M059J (cell line): ENCODE measurements at places on chromosomes 13 and 19.
A peak's percentile ranks its signal among the peaks of the same experiment; 100 is the strongest.

DNA sequence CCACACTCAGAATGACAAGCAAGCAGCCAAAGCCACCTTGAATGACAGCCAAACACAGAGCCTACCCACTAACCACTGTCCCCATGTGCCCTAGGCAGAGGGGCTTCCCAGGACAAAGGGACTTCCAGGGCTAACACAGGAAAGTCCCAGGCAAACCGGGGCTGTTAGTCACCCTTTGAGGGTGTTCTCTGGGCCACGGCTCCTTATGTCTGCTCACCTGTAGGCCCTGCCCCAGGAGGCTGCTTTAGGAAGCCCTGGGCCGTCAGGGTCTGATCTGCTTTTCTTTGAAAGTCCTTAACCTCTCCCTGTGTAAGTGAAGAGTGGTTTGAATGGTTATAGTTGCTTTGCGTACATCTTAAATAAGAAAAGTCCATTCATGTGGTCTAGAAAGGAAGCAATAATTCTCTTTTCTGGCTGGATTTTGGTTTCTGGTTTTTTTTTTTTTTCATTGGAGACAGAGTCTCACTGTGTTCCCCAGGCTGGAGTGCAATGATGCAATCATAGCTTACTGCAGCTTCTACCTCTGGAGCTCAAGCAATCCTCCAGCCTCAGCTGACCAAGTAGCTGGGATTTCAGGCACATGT, 161.4 kb downstream of the EFNB2 start:
- DNase-seq: peak; percentile 67

GRCh38 chr19:3124630-3125029, 11.2 kb upstream of the GNA15 start:
- DNase-seq: no peak

DNA sequence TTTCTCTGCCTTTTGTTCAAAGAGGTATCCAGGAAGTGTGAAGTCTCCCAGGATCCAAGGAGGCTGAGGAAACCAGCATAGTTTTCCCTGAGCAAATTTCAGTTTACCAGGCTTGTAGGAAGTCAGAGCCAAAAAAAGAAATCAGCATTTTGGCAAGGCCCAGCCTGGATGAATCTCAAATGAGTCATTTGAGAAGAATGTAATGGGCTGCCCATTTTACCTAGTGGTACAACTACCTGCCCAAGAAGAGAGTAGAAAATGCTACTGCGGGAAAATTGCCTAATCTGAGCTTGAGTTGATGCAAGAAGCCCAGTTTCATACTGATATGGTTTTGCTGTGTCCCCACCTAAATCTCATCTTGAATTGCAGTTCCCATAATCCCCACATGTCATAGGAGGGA, 284.1 kb upstream of the ZNF507 start:
- DNase-seq: peak; percentile 2

DNA sequence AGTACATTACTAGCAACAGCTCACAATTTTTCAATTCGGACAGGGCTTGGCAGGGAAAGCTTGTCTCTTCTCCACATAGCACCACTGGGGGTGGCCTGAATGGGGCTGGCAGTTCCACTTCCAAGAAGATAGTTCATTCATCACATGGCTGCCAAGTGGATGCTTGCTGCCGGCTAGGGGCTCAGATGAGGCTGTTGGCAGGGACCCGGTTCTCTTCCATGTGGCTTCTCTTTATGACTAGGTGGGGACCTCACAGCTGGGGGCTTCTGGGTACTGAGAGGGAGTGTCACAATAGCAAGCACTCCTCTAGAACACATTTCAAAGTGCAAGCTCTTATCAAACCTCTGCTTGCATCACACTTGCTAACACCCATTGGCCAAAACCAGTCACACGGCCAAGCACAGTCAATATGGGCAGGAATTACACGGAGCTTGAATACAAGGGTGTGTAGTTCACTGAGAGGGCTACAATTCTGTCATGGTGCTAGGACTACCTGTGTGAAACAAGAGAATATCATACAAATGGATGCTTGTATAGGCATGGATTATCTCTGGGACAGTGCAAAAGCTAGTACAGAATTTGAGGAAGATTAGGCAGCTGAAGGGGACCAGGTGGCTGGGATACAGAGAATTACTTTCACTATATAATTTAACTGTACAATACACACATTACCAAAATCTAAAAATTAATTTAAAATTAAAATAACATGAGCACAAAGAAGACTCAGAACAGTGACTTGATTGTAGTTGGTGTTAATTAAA, 32.3 kb downstream of the ATP7B start:
- no peak for DNase-seq

DNA sequence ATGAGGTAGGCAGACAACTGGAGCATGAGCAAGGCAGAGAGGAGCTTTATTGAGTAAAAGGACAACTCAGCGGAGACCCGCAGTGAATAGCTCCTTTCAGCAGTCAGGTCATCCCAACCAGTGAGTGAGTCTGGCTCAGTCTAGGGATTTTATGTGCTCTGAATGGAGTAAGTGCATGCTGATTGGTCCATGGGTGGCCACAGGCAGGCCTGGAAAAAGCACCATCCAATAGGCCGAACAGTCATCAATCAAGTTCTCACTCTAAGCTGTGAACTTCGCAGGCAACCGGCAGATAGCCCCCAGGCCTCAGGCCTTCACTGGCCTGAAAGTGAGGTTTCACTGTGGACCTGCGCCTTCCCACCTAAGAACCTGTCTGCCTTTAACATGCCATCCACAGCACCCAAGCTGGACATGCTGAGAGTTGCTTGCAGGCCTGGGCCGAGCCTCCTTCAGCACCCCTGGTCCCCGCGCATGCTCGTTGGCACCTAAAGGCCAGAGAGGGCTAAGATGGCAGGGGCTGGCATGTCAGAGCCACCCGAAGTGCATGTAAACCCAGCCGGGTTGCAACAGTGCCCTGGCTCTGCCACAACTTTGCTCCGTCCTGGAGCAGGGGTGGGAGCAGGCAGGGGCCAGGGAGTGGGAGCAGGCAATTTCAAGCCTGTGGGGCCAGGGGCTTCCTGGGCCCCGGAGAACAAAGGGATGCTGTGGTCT, 698.7 kb downstream of the SLITRK1 start:
- DNase-seq: no peak
